ENCODE measurements at places on chromosomes 11 and 22.

DNA sequence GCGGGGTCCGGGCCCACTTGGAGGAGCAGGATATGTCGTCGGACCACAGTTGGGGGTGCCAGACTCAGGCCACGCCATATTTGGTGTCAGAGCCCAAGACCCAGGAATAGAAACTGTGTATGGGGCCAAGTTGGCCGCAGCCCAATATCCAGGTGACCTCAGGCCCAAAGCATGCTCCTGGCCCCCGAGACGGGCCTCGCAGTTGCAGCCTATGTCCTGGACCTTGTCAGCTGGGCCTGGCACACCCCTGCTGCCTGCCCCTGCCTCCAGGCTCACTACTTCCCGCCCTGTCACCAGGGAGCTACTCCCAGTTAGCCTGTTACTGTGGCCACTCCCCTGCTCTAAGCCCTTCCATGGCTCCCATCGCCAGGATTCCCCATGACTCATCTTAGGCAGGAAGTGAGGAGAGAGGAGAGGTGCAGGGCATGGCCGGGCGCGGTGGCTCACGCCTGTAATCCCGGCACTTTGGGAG lies 23.1 kb downstream of the A4GALT start:
- DNase-seq: no peak

GRCh38 chr11:66417000-66417399 lies 3.8 kb upstream of the NPAS4 start:
- no peak for DNase-seq

DNA sequence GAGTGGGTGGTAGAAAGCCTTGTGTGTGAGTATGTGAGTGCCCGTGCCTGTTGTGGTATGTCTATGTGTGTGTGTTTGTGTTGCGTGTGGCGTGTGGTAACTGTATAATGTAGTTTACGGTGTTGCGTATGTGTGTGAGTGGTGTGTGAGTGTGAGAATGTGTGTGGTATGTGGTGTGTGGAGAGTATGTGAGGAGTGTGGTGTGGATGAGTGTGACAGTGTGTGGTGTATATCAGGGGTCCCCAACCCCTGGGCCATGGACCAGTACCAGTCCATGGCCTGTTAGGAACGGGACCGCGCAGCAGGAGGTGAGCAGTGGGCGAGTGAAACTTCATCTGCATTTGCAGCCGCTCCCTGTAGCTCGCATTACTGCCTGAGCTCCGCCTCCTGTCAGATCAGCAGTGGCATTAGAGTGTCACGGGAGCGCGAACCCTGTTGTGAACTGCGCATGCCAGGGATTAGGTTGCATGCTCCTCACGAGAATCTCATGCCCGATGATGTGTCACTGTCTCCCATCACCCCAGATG lies 5.7 kb downstream of the UPK3A start:
- no peak for DNase-seq

- DNase-seq: no peak
Observed at GRCh38 chr11:128323381-128323780, 264.0 kb downstream of the ETS1 start.

DNA sequence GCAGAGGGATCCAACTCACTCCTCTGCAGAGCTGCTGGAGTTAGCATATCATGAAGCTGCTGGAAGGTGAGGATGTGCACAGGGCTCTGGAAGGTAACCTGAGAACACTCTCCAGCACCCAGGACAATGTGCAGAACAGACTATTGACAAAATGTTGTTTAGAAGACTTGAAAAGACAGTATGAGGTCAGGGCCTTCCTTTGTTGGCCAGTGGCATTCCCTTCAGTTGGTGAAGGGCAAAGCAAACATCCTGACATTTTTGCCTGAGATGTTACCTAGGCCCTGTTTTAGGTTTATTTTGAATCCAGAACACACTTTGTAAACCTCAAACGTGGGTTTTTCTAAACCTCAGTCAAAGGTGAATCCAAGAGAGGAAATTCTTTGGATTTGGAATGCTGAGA lies 67.8 kb downstream of the DEPDC5 start:
- no peak for DNase-seq

- DNase-seq: peak; percentile 68
Observed at GRCh38 chr22:22753526-22754267, 109.3 kb downstream of the GGTLC2 start.

GRCh38 chr11:118902336-118903203 lies 18.9 kb downstream of the CXCR5 start:
- DNase-seq: no peak

GRCh38 chr11:75509020-75509720 lies 16.6 kb downstream of the GDPD5 start:
- DNase-seq: no peak

DNA sequence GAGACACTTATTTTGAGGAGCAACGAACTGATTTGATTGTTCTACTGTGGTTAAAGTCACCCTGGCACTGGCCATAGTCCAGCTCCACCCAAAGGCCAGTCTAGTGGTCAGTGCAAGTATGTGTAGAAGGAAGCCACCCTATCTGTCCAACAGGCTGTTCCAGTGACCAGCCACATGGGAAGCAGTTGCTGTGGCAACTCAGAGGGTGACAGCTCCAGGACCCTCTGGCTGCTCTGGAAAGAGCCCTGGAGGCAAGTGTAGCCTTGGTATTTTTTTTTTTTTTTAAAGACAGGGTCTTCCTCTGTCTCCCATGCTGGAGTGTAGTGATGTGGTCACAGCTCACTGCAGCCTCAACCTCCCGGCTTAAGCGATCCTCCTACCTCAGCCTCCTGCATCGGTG lies 27.8 kb downstream of the LMO1 start:
- no peak for DNase-seq

GRCh38 chr11:47768101-47768612 lies 1.0 kb upstream of the FNBP4 start:
- DNase-seq: peak; percentile 23

Data from activated T-cell treated with anti-CD3 and anti-CD28 coated beads for 48 hours (primary cell).